SK-N-MC (cell line): ENCODE measurements at places on chromosomes 3 and 15.

DNA sequence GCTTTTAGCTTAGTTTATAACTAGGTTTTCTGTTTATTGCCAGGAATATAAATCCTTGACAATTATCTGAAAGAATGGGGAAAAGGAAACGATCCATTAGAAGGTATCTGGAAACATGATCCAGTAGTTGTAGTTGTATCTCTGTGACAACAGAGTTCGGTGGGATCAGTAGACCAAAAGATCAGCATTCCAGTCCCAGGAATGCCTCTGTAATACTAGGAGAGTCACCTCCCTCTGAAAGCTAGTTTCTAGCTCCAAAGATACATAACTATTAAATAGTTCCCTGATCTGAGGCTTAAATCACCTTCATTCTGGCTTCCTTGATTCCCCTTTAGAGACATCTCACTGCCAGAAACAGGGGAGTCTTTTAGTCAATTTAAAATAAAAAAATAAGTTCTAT lies 34.1 kb downstream of the MB21D2 start:
- no peak for DNase-seq

- no peak for DNase-seq
Measured at GRCh38 chr3:151798466-151798865, 15.4 kb upstream of the AADAC start.

DNA sequence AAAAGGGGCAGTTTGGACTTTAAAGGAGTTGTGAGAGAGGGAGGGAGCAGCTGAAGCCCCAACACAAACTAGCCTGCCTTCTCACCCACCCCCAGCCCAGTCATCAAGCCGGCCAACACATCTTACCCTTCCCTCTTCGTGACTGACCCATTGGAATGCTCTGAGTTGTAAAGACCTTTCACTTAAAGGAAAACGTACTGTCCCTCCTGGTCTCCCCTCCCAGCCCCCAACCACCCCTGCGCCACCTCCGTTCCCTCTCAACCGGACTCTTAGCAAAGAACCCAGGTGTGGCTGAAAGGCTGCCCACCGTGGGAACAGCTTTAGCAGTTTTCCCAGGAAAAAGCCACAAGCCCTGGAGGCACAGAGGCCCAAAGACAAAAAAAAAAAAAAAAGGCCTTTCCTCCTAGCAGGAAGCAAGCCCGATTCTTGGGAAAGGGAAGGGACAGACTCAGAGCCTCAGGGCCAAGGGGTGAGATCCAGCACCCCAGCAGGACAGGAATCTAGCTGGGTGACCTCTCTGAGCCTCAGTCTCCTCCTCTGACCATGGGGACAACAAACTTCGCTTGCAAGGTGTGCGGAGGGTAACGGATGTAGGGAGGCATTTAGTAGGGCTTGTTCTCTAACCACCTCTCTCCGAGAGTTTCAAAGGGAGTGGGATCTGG lies 2.4 kb downstream of the CYP11A1 start:
- no peak for DNase-seq

DNA sequence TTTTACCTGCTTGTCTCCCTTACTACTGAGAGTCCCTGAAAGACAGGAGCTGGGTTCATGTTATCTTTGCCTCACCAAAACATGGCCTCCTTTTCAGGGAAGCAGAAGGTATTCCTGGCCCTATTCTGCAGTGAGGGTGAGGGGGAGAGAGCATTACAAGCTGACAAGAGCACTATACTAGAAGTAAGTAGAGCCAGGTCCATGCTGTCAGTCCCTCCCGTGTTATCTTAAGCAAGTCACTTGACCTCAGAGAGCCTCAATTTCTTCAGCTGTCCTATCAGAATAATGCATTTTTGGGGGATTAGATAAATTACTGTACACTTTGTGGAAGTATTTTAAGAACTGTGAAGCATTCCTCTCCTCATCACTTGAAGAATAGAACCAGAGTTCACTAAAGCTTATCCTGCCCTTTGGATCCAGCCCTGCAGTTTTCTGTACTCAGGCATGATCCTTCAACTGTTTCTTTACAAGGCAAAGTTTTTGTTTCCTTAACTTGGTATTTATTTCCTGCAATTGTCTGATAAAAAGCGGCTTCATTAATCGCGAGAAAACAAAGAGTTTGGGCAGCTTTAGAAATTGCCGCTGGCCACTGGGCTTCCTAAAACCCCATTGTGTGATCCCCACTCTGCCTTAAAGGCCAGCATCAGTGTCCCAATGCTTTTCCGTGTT lies 213.9 kb downstream of the CDIN1 start:
- no peak for DNase-seq

DNA sequence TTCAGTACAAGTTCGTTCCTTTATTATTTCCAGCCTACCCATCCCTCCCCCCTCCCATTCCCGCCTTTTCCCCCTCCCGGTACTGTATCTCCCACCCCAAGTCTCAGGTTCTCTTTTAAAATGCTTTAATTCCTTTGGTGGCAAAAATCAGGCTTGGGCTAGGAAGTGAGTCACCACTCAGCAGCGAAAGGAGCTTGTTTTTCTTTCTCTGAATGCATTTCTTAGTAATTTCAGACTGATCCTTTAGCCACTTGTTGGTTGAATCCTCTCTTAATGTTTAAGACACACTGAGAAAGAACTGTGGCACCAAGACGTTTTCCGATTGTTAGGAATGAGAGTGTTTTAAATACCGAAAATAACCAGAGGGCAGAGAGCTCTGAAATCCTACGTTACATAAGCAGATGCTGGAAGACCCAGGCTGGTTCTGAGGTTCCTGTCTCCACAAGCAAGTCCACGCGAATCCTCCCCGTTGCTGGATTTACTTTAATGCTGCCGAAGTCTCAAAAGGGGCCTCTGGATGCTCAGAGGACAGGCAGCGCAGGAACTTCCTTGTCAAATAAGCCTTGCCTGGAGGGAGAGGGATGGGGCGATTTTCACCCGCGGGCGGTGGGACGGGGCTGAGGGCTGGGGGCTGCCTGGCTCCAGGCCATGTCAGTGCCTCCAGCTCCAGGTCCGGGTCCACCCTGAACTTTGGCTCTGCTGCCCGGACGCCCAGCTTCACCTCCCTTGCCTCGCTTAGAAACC lies 854 bp upstream of the COL8A1 start:
- no peak for DNase-seq

DNA sequence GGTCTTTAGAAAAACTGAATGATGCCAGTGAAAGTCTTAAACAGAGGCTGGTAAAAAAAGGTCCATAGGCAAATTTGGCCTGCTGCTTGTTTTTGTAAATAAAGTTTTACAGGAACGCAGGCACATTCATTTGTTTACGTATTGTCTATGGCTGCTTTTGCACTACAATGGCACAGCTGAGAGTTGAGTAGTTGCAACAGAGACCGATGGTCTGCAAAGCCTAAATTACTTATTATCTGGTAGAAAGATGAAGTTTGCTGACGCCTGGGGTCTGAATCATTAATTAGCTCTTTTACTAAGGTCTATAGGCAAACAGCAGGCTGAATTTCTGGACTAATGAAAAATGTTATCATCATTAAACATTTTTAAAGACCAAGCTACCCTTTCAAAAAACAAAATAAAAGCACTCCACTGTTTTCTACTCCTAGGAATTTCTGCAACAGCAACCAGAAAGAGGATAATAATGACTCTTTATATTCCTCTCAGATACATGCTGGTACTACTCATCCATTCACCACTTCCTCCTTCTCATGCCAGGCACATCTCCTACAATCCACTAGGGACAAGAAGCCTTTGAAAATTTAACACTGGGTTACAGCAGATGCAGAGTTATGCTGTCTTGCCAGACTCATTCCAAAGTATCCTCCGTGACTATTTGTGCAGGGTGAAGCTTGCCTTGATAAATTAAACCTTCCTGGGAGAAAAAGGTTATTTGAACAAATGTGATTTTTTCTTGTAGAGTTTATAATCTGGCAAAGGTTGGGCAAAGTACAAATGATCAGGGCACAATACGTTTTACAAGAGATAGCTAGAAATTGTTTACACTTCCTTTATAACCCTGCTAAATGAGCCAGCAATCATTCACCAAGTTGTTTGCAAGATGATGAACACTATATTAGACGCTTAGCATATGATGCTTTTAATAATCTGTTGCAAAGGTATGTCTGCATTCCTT lies 6.0 kb downstream of the GATM start:
- DNase-seq: no peak

GRCh38 chr3:2614578-2614977 lies 495.6 kb downstream of the IL5RA start:
- DNase-seq: no peak

GRCh38 chr3:134621854-134622253 lies 29.0 kb downstream of the KY start:
- no peak for DNase-seq

DNA sequence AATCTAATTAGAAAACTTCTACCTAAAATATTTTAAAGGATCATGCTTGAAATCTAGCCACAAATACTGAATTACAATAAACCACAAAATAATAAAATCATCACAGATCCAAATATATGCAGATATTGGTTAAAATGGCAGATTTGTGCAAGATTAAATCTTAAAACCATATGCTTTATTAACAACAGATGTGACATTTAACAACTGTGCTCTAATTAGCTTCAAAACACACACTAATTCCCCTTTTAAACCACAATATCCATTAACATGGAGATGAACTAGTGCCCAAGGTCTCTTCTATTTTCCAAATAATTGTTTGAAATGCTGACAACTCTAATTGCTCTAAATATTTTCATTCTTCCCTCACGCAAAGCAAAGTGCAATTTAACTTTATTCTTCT lies 1530.3 kb downstream of the SI start:
- peak; percentile 77 for DNase-seq

GRCh38 chr3:183826448-183827250 lies 1.3 kb upstream of the MAP6D1 start:
- no peak for DNase-seq

DNA sequence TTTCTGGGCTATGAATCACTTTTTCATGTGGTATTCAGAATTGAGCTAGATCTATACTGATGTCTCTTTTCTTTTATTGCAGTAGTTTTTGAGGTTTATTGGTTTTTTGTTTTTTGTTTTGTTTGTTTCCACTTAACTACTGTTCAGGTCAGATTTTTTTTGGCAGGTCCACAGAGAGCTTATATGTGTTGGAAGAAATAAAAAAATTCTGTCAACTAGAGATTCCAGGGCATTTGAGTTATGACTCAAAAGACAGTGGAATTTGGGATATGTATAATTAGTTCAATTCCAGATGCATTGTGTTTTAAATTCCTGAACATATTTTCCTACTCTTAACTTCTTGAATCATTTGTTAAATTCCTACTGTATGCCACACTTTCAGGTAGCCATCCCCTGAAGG lies 727.2 kb downstream of the SI start:
- DNase-seq: no peak

GRCh38 chr15:64070106-64070505 lies 23.5 kb downstream of the CIAO2A start:
- DNase-seq: no peak

- no peak for DNase-seq
Measured at GRCh38 chr3:170258105-170258487, 35.9 kb downstream of the PRKCI start.

- DNase-seq: no peak
Measured at GRCh38 chr3:61448378-61448777, 113.0 kb upstream of the PTPRG start.

DNA sequence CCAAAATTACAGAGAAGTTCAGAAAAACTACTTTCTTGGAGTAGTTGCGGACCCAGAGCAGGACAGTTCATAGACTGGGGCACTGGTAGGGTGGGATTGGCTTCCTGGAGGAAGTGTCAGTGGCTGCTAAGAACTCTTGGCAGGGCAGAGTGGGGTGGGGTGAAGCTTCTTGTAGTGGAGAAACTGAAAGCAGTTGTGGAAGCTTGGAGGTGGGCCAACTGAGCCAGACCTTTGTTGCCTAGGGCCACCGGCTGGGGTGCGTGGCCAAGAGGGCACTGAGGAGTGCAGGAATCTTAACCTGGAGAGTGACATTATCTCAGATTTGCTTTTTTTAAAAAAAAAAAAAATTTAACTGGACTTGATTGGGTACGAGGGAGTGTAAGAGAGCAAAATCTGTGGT lies 3.1 kb downstream of the KAT2B start:
- DNase-seq: no peak

- DNase-seq: no peak
Measured at GRCh38 chr15:87873516-87873915, 383.0 kb downstream of the NTRK3 start.

- DNase-seq: no peak
Measured at GRCh38 chr3:17179381-17180205, 294.8 kb downstream of the PLCL2 start.

- DNase-seq: no peak
Measured at GRCh38 chr15:90914305-90915080, 11.4 kb downstream of the MAN2A2 start.

GRCh38 chr15:70720228-70721016 lies 42.9 kb downstream of the UACA start:
- DNase-seq: no peak

DNA sequence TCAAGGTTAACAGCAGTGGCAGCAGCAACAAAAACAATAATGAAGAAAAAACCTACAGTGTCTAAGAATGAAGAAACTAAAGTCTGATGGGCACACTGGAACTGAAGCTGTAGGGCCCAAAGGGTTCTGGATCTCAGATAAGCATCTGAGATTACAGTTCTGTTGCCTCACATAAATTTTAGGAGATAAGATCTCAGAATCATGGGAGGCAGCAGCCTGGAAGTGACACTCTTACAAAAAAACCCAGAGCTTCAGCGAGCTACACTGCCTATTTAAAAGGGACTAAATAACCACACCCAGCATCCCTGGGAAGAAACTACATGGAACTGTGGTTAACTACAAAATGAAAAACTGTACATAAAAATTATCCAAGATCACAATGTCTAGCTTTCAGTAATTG lies 61.2 kb downstream of the PLD1 start:
- no peak for DNase-seq

- DNase-seq: no peak
Measured at GRCh38 chr15:89136818-89137772, 48.8 kb downstream of the ABHD2 start.

DNA sequence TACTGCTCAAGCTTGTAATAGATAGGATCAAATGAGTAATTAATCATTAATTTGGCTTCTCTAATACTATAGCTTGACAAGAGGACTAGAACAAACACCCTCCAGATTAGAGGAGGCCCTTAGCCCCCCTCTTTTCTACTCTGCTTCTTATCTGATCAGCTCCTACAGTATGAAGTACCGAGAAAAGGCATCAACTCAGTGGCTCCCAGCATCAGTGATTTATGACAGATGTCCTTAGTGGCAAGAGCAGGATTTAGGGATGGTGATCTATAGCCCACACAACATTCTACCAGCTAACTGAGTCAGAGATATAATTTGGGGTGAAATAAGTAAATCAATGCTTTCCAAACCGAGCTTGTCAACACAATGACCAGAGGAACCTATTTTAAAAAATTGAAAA lies 541.1 kb downstream of the NLGN1 start:
- DNase-seq: no peak

DNA sequence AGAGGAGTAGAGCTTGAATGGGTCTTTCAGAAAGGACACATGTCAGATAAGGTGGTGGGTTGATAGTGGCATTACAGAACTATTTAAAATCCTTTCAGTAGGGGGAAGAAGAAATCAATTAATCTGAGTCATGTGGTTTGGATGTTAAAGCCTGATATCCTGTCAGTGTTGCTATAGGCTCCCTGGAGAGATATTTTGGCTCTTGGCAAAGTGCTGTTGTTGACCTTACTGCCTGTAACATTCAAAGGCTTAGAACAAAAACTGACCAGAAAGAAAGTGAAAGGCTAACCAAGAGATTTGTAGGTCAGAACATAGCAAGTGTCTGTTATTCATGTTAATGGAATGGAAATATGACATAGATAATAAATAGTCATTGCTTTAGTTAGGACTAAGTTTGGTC lies 552.9 kb downstream of the DIPK2A start:
- no peak for DNase-seq
